ENCODE measurements at places on chromosomes 7 and 10.

GRCh38 chr7:44184873-44185446, 4.3 kb downstream of the GCK start:
- no peak for DNase-seq

DNA sequence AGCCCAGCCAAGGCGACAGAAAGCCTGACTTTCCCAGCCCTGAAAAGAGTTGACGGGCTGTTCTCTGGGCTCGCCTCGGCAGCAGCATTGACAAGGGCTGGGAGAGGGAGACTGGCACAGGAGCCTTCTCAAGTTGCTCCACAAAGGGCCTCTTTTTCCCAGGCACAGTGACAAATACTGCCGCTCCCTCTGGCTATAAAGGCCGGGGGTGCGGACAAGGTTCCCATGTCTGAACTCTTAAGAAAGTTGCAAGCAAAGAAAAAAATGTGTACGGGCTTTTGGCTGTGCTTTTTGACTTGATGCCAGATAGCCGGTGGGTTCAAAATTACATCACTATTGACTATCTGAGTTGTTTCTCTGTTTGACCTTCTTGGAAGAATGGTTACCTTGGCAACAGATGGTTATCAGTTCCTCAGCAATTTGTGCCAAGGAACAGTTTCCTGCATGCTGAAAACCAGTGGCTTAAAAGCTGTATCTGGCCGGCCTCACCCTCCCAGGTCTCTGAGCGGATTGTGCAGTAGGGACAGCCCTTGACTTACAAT, 115.9 kb upstream of the EEPD1 start:
- no peak for DNase-seq

DNA sequence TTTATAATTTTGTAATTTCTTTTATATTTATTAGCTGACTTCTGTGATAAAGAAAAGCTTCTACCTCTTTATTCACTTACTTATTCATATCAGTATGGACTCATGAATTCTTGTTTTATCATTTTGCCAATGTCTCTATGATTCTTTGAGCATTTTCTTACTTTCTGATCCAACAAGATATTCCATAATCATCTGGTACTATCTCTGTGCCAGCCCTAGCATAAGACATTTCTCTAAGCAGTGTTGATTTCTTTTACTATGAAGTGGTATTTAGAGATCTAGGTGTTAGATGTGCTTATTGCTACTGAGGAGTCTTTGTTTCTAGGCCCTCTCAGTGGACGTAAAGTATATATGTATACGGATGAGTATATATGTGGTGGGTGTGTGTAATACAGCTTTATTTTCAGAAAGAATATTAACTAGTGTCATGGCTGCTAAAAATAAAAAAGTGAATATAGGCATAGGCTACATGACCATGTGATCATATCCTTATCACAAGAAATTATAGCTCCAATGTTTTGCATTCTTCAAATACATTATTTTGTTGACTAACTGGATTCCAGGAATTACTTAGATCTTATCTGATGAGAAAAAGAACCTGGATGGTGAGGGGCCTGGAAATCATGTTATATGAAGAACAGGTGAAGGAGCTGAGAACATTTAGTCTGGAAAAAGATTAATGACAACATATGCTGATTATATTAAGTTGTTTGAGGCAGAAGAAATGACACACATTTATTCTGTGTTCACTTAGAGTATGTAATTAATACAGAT, 13.1 kb downstream of the PHTF2 start:
- no peak for DNase-seq

DNA sequence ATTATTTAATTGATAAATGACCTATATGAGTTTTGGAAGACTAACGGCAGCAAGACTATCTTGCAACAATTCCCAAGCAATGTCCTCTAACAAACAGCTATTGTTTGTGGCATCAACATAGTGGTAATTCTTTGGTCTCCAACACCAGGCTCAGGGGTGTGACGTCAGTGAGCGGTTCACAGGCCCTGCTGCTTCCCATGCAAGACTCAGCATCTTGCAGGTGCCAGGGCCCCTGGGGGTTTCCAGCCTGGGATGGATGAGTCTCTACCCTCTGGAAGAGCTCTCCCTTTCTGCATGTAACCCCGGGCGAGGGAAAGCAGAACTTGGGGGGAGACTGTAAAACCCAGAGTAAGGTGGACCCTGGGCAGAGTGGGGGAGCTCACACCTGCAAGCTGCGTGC, 164.7 kb downstream of the ACTR3B start:
- no peak for DNase-seq

DNA sequence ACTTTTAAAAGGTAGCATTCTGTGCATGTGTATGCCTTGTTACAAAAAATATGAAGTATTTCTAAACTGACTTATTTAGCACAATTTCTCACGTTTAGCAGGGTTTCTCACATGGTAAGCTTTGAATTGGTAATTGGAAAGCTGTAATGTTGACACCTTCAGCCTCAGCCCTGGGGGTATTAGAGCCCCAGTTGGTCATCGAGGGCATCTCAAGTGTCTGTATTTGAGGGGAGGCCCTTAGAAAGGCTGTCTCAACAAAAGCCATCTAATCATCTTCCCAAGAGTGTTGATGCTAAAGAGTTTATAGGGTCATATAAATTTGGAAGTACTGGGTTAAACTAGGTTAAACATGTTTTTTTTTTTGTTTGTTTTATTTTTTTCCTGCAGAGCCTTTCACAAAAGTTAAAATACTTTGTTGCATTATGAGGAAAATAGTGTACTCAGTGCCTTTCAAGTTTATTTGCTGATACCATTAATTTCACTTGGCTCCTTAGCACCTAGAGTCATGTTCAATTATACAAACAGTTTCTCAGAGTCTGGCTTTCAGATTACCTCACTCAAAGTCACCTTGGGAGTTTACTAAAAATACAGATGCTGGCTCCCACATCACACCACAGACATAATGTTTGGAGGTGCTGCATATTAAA, 134.0 kb downstream of the CD36 start:
- DNase-seq = no peak

DNA sequence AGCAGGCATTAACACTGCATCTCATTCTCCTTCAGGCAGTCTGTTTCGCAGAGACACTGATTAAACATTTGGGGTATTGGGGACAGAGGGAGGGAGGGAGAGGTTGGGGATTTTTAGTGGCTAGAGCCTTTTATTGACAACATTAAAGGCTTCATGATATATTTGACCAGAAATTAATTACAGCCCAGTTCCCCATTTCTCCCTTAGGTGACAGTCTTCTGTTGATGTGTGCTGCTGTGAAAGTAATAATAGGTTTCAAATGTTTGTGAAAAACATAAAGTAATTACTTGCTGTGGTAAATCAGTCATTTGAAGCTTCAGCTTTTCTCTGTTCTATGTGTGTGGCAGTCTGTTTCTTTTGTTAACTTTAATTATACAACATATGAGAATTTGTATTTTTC, 105.3 kb upstream of the LRGUK start:
- DNase-seq = no peak
